Activated naive CD4-positive, alpha-beta T cell treated with anti-CD3 and anti-CD28 coated beads, Interleukin-2, amount 10 ng/mL, durations not matched to agents 7 days and 5 days (primary cell): ENCODE measurements at places on chromosomes 12 and 14.

- DNase-seq: no peak
Observed at GRCh38 chr12:115075552-115076170, 391.7 kb upstream of the TBX3 start.

DNA sequence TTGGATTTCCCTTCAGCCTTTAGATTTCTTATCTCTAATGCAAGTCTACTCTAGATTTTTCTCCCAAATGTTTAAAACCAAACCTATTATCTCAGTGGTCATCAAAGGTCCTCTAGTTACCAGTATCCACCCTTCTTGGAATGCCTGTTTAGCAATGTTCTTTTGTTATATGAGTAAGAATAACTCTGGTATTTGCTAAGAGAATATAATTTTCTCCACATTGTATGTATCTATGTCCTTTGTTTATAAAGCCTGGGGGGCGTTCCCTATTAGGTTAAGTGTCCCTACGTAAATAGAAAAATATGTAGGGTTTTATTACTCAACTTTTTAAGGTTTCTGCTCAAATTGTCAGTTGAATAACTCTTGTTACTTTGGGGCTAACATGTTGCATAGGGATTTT, 27.3 kb downstream of the PPM1A start:
- DNase-seq: no peak

- no peak for DNase-seq
Observed at GRCh38 chr12:110600254-110600653, 13.7 kb upstream of the TCTN1 start.

- peak; percentile 77 for DNase-seq
Observed at GRCh38 chr12:113152835-113153814, 3.6 kb downstream of the CFAP73 start.

GRCh38 chr12:103085541-103085940, 128.1 kb downstream of the ASCL1 start:
- no peak for DNase-seq

- DNase-seq: no peak
Observed at GRCh38 chr14:63273129-63273528, 45.6 kb downstream of the GPHB5 start.

DNA sequence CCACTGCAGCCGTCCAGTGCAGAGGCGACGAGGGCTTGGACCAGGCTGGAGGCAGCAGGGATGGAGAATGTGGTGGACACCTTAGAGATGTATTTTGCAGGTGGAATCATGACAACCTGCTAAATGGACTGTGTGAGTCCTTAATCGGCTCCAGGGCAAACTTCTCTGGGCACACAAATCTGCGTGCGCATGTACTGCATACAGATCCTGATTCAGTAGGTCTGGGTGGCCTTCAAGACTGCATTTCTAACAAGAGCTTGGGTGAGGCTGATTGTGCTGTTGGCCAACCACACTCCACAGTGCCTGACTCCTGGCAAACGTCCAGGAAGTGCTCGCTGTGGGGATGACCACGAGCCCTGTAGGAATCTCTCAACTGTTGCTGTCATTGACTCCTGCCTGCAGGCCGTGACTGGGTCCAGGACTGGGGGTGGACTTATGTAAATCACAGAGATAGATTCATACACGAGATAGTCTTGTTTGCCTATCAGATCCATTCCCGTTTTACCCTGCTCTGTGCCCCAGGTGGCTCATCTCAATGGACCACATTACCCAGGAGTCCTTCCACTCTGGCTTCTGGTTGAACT, 27.2 kb downstream of the JDP2 start:
- no peak for DNase-seq

- DNase-seq: no peak
Observed at GRCh38 chr12:47378907-47379306, 299.1 kb upstream of the AMIGO2 start.

DNA sequence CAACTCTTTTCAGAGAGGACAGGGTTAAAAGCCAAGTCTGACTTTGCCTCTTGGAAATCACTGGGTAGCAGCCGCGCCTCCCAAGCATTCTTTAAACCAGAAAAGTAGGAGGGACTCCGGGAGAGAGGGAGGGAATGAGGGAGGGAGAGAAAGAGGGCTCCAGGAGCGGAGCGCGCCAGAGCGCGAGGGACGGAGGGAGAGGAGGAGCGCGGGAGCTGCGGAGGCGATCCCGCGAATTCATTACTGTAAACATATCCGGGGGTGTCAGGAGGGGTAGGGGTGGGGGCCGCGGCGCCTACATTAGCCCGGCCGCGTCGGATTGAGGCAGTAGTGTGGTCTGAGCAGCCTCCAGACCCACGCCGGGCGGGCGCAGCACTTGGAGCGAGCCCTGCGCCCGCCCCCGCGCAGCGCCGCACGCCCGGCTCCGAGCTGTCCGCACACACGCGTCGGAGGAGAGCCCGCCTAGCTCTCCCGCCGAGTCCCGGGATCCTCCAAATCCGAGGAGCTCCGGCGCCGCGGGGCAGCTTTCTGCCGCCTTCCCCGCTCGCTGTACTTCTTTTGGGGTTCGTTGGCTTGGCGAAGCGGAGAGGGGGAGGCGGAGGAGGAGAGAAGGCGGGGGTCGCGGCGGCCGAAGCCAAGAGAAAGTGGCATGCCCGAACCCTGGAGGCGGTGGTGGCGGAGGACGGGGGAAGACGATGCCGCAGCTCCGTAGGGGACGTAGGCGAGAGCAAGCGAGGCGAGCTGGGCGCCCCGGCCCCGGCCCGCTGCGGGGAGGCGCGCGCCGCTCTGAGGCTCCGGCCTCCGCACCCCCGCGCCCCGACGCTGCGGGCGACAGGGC, 3.3 kb downstream of the FLRT2 start:
- DNase-seq: no peak

- no peak for DNase-seq
Observed at GRCh38 chr12:121807642-121808347, 4.0 kb downstream of the SETD1B start.

DNA sequence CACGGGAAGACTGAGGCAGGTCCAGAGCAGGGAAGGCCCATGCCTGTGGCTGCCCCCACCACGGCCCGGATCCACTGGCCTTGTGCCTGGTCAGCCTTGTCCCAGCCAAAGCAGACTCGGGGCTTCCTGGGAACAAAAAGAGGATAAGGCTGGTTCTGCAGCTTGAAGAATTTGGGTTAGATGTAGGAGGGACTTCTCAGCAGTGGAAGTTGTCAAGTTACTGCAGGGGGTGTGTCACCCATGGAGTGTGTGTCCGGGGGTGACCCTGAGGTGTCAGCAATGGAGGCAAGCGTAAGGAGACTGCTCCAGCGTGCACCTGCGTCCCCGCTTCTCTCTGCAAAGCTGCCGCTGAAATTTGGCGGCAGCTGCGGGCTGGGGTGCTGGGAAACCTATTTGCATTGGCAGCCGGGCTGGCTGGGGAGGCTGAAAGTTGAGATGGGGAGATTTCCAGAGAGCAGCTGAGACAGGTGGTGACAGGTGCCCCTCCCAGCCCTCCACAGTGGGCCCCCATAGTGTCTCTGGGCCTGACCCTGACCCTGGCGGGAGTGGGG, 12.5 kb upstream of the TNFAIP2 start:
- no peak for DNase-seq

DNA sequence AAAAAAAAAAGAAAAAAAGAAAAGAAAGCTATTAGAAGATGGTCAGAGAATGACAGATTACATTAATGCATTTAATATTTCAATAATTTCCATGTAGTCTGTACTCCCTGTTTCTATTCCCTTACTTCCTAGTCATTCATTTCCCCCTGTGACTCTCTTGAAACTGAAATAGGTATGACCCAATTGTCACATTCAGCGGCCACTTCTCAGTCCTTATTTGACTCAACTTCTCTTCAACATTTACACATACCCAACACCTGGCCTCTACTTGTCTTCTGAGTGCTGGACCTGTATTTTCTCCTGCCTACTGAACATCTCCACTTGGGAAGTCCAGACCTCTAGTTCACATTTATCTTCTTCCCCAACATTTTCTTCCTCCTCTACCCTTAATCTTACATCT, 7.2 kb downstream of the EEA1 start:
- no peak for DNase-seq

DNA sequence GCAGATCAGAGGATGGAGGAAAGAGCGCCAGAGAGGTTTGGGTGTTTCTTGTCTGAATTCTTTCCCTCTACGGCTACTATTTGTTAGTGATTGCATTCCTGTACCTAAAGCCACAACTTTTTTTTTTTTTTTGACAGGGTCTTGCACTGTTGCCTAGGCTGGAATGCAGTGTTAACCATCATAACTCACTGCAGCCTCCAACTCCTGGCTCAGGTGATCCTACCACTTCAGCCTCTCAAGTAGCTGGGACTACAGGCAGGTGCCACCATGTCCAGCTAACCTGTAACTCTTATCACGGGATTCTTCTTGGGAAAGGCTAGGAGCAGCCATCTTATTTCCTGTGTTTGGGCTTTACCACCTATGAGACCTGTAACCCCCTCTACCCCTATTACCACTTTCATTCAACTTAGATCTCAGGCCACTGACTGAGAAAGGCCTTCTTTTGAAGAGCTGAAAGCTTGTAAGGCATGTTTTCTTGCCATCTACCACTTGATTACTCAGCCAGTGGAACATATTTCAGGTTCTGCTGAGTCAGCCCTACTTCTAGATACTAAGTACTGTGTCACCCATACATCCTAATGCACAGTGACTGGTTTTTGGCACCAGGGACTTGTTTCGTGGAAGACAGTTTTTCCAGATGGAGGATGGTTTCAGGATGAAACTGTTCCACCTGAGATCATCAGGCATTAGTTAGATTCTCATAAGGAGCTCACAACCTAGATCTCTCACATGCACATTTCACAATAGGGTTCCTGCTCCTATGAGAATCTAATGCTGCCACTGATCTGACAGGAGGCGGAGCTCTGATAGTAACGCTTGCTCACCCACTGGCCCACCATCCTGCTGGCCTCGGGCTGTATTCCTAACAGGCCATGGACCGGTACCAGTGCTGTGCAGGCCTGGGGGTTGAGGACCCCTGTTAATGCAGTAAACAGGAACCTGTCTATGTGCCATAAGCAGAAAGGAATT, 6.9 kb downstream of the VEZT start:
- no peak for DNase-seq

GRCh38 chr14:93263416-93263815, 56.4 kb downstream of the UBR7 start:
- no peak for DNase-seq

GRCh38 chr12:129941618-129942017, 37.8 kb upstream of the TMEM132D start:
- DNase-seq: no peak

- DNase-seq: no peak
Observed at GRCh38 chr12:25723336-25723735, 170.3 kb upstream of the LMNTD1 start.

GRCh38 chr14:81298911-81299310, 78.2 kb upstream of the GTF2A1 start:
- DNase-seq: no peak

- DNase-seq: no peak
Observed at GRCh38 chr12:19144985-19145384, 15.5 kb downstream of the PLEKHA5 start.

GRCh38 chr14:51058382-51058781, 36.5 kb downstream of the TRIM9 start:
- DNase-seq: no peak

DNA sequence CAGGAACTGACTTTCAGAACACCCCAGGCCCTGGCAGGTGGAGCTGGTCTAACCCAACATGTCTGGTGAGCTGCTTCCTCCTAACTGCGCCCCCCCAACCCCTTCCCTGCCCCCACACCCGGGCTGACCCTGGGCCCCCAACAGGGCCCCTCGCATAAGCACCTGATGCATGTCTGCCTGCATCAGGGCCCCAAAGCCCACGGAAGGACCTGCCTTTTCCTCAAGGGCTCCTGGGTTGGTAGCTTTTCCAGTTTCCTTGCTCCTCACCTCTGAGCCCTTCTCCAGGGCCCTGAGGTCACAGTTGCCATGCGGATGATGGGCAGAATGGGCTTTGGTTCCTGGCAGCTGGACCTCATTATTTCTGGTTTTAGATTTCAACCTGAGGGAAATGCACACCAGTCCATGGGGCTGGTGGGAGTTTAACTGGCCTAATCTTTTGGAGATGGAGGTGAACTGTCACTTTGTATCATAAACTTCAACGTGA, 18.5 kb downstream of the TESC start:
- DNase-seq: no peak

- no peak for DNase-seq
Observed at GRCh38 chr12:13153180-13153579, 43.3 kb upstream of the EMP1 start.

DNA sequence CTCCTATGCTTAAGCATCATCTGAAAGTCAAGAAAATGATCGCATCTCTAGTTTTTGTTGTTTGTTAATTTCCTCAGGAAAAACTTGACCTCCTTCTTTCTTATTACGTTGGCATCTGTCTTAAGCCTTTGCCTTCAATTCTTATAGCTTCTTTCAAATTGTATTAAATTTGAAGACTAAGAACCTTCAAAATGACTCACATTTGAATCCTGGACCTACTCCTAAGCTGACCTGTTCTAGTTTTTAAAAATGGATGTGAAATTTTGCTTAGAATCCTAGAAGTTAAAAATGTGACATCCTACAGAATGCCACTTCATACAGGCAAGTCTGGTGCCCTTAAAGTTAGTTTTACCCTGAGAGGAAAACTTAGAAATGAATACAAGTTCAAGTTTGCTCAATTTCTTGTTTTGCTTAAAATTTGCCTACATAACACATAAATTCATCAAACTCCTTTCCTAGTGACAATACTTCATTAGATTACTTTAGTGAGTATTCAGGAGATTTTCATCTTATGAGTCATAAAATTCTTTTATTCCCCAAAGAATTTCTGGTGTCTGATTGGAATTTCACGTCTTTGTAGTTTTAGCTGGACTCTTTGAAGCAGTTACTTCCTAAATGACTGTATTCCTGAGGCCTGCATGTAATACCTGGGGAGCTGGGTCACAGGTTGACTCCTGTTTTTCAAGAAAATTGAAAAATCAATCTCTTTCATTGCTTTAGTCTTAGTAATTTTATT, 152.3 kb downstream of the MSRB3 start:
- DNase-seq: no peak

GRCh38 chr14:50734950-50735695, 67.0 kb upstream of the SAV1 start:
- no peak for DNase-seq

GRCh38 chr14:77603654-77604255, 12.7 kb downstream of the SPTLC2 start:
- no peak for DNase-seq

DNA sequence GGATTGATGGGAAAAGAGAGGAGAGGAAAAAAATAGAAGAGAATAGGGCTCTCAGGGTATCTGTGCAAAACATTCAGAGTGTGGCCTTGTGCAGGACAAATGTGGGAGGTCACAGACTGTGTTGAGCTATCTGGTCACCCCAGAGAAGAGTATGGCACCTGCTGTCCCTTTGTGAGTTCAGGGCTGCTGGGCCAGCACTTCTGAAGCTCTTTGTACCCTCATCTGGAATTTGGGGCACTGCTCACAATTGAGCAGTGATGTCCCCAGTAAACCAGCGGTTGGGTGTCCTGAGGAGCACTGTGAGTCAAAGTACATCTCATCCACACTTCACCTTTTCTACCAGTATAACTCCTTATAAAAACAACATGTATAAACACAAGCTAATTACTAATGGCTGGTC, 2.6 kb upstream of the KRT81 start:
- peak; percentile 6 for DNase-seq
